Stimulated activated CD8-positive, alpha-beta memory T cell treated with anti-CD3 and anti-CD28 coated beads, Interleukin-2, amount 100 ng/mL, for 1 hour (primary cell): ENCODE measurements at places on chromosomes 1 and 21.

GRCh38 chr1:84849357-84849975 is 43.5 kb downstream of the LPAR3 start:
- DNase-seq: no peak

- no peak for DNase-seq
These were observed at the start of gene DENND2C for GRCh38 chr1:114669562-114670082. Gene DENND2C, minus strand, starts transcription at chr1:114670049. Its CDS starts 44,065 bp downstream, at chr1:114625984.

GRCh38 chr1:157157501-157158190 is 19.5 kb upstream of the ETV3 start:
- no peak for DNase-seq

DNA sequence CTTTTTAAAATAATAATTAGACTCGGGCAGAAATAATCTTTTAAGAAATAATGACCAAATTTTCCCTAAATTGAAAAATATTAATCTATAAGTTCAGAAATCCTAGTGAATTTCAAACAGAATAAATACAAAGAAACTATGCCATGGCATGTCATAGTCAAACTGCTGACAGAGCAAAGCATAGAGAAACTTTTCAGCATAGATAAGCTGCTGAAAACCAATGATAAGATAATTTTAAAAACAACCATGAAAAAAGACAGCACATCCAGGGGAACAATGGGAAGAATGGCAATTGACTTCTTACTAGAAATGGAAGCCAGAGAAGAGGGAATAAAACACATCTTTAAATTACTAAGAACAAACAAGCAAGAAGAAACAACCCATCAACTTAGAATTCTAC is 19.8 kb downstream of the CD1D start:
- no peak for DNase-seq

- no peak for DNase-seq
These were observed 16.8 kb downstream of the CR2 start for GRCh38 chr1:207470927-207471326.

DNA sequence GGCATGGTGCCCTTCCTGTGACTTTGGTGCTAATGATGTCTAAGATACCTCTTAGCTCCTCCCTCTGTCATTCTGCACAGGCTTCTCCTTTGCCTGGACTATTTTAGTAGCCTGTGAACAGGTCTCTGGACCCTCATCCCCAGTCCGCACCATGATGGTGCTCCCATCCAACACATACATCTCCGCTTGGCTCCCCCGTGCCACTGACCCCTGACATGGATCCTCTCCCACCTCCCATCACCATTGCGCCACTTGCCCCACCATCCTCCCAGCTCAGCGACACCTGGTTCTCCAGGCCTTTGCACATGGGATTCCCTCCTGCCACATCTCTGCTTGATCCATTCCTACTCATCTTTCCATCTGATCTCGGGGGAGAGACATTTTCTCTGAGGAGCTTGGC is 33.9 kb downstream of the RUNX3 start:
- DNase-seq: no peak

- DNase-seq: no peak
These were observed 55.7 kb downstream of the XCL2 start for GRCh38 chr1:168488138-168488537.

DNA sequence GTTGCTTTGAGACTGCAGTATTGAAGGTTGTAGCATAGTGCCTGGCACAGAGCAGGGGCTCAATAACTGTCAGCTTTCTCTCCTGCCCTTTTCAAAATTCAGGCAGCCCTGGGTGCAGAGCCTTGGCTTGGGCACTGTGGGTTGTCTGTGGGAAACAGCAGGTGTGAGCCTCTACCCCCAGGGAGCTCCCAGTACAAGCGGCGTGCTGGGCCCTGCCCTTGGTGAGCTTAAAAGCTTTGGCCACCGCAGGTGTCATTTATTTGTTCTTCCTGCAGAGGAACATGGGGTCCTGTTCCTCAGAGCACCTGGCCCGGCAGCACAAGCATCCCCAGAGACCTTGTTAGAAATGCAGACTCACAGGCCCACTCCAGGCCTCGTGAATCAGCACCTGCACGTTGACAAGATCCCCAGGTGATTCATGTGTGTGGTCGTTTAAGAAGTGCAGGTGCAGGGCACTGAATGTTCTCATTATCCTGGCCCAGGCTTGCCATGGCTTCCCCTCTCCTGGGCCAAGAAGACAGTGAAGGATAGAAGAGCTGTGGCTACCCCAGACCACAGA is 29.9 kb upstream of the IGSF21 start:
- DNase-seq: no peak

GRCh38 chr1:184189361-184189760 is 137.8 kb downstream of the TSEN15 start:
- no peak for DNase-seq

GRCh38 chr1:3482378-3482849 is 27.9 kb downstream of the ARHGEF16 start:
- no peak for DNase-seq

GRCh38 chr1:47663286-47663685 is 225.4 kb downstream of the FOXD2 start:
- DNase-seq: no peak

DNA sequence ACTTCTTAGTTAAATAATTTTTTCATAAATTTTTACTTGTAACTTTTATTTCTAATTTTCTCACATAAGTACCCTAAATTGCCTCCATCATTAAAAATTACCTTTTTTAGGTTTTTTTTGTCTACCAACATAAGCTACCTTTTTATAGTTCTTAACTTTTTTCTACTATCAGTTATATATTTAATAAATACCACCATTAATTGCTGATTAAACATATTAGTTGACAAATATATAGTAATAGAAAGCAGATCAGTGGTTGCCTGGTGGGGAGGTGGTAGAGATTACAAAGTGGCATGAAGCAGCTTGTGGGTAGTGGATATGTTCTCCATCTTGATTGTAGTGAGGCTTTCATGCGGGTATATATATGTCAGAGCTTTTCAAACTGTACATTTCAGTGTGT is 6.1 kb upstream of the SH3BP5L start:
- DNase-seq: no peak

- no peak for DNase-seq
These were observed 50.8 kb upstream of the WNT2B start for GRCh38 chr1:112457955-112458354.

GRCh38 chr1:32334864-32335534 is 1.0 kb downstream of the MARCKSL1 start:
- DNase-seq: peak; percentile 45

- DNase-seq: no peak
These were observed 24.7 kb upstream of the CNN3 start for GRCh38 chr1:94951509-94952208.

DNA sequence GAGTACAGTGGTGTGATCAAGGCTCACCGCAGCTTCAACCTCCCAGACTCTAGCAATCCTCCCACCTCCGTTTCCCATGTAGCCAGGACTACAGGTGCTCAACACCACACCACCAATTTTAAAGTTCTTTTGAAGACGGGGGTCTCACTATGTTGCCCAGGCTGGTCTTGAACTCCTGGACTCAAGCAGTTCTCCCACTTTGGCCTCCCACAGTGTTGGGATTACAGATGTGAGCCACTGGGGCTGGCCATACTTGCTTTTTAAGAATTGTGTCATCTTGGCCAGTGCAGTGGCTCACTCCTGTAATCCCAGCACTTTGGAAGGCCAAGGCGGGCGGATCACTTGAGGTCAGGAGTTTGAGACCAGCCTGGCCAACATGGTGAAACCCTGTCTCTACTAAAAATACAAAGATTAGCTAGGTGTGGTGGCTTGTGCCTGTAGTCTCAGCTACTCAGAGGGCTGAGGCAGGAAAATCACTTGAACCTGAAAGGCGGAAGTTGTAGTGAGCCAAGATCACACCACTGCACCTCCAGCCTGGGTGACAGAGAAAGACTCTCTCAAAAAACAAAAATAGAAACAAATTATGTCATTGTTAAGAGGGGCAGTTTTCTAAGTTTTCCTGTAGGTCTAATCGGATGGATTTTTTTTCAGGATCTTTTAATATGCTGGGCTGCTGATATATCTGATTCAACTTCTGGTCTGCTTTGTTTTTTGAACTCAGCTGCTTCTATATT is 18.7 kb downstream of the AK4 start:
- no peak for DNase-seq

- no peak for DNase-seq
These were observed 26.4 kb downstream of the GNG4 start for GRCh38 chr1:235622936-235623779.

DNA sequence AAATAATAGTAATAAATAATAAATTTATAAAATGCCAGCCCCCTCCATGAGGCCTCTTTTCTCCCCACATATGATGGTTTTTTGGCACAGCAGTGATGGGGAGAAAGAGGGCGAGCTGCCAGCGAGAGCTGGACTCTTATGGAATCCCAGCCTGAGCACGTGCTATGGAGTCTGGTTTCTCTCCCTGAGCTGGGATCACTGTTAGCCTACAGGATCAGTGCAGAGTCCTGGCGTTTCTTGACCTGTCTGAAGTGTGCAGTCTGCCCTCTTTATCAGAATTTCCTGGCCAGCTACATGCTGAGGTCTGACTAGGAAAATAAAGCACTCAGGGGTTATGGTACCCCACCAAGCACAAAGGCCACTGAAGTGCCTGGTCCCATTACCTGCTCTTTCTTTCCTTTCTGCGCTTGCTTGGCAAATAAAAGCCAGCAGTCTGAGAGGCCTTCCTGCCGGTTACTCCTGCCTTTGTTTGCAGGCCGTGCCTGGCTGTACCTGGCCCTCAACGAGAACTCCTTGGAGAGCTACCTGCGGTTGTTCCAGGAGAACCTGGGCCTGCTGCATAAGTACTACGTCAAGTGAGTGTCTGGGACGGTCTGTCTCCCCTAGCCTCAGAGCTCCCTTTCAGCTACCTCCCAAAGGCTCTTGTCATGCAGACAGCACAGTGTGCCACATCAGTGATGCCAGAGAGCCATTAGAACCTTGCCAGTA is 18.5 kb upstream of the SLC25A34 start:
- no peak for DNase-seq

GRCh38 chr1:7483634-7484383 is 287.3 kb upstream of the VAMP3 start:
- DNase-seq: no peak

DNA sequence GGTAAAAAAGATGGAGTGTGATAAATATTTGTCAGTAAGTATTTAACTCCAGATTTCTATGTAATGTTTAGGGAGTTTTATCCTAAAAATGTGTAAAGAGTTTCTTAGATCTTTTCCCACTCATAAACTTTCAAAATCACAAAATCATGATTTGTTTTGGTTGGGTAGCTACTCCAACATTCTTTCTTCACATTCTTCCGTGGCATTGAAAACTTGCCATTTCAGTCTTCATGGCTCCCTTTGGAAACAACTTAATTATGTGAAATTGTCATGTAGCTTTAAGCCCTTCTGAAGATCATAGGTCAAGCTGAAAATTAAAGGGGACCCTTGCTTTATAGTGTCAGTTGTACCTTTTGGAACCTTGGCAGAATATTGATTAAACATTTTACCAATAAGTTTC is 73.2 kb downstream of the ADGRL2 start:
- DNase-seq: no peak

GRCh38 chr1:206856674-206857464 is 8.6 kb upstream of the IL20 start:
- DNase-seq: no peak

- DNase-seq: no peak
These were observed 31.6 kb upstream of the TENT5C start for GRCh38 chr1:117574161-117574835.

DNA sequence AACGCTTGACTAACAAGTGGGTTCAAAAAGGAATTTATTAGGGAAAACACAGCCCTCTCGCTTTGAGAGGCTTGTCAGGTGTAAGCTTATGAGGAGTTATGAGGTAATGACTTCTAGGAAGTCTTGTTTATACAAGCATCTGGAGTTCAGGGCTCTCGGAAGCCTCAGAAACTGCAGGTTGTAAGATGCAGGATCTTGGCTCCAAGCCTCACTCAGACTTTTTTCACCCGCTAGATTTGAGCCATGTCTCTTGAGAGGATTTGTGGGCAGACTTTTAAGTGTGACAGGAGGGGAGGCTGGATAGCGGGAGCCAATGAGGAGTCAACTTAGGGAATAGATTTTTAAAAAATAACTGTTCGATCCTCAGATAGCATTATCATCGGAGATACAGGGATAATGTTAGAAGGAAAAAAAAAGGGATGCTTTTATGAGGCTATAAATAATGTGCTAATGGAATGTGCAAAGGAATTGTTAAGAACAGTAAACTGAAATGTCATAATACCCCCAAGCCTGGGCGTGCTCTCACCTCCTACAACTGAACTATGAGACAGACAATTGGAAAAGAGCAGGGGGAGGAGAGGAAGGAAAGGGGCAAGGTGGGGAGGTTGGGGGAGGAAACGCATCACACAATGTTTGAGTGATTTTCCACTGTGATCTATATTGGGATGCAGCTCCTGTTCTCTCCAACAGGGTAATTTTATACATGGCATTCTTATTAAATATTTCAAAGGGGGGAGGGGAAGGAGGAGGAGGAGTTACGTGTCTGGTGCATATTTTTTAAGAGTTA is 107.4 kb upstream of the ESRRG start:
- DNase-seq: no peak

DNA sequence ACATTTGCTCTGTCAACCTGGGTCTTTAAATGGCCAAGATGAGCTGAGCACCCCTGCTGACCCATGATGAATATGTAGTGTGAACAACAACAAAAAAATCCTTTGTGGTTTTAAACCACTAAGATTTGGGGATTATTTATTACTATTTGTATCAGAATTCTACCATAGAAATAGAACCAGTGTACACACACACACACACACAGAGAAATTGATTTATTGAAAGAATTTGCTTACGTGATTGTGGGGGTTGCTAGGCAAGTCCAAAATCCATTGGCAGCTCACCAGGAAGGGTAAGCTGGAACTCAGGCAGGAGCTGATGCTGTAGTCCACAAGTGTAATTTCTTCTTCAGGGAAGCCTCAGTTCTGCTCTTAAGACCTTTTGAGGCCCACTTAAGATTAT is 82.5 kb upstream of the MAP1LC3C start:
- DNase-seq: no peak

DNA sequence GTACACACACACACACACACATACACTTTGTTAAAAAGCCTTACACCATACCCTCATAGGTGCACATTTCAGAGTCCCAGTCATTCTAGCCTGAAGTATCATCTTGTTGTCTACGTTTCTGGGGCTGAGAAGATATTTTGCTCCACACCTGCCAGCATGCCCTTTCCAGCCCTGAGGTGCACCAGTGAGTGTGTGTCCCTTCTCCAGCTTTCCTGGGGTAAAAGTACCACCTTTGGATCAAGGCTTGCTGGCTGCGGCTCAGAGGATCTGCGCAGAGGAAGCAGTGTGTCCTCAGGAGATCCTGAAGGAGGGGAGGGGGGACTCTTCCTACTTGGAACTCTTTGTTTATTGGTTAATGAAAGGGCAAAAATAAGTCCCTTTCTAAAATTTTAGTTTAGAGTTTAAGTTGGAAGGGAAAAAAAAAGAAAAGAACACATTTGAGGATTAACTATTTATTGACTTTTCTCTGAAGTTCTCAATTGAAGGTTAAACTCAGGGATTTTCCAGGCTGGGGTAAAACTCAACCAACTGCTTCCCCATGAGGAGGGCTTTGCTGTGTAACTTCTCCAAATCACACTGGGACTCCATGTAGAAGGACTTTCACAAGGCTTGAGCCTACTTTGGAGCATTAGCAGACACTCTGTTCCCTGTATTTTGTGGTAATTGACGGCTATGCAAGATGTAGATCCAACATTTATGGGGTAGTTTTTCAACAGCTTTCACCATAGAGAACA is 200.3 kb upstream of the SGIP1 start:
- DNase-seq: no peak

GRCh38 chr1:30353637-30354036 is 369.7 kb downstream of the MATN1 start:
- DNase-seq: no peak
